ENCODE measurements at places on chromosomes 5 and 9.

GRCh38 chr5:34005681-34006080 lies 2.2 kb downstream of the AMACR start:
- no peak for DNase-seq

DNA sequence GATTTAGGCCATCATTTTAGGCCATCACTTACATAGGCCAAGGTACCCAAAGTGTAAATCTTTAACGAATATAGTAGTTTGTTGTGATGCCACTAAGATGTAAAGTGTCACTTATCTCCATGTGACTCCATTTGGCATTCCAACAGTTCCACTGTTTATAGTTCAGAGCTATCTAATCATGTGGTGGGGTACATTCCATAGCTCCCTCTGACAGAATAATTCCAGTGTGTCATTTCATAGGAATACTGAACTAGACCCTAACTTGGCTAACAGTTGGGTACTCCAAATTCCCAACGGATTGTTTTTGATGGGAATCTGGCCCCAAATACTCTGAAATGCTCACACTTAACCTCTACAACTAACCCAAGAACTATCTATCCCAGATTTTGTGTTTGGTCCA lies 76.7 kb upstream of the FST start:
- no peak for DNase-seq

DNA sequence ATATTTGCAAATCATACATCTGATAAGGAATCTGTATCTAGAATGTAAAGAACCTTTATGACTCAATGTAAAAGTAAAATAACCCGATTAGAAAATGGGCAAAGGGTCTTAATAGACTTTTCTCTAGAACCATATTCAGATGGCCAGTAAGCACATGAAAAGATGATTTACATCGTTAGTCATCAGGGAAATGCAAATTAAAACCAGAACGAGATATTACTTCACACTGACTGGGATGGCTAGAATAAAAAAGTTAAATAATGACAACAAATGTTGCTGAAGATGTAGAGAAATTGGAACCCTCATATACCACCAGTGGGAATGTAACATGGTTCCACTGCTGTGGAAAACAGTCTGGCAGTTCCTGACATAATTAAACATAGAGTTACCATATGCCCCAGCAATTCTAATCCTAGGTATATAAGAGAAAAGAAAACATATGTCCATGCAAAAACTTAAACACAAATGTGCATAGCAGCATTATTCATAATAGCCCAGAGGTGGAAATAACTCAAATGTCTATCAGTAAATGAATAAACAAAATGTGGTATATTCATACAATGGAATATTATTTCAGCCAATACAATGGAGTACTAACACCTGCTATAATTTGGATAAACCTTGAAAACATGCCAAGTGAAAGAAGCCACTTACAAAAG lies 100.4 kb upstream of the MAMDC2 start:
- DNase-seq = no peak

GRCh38 chr5:121158451-121158850 lies 693.2 kb upstream of the FTMT start:
- DNase-seq = no peak

DNA sequence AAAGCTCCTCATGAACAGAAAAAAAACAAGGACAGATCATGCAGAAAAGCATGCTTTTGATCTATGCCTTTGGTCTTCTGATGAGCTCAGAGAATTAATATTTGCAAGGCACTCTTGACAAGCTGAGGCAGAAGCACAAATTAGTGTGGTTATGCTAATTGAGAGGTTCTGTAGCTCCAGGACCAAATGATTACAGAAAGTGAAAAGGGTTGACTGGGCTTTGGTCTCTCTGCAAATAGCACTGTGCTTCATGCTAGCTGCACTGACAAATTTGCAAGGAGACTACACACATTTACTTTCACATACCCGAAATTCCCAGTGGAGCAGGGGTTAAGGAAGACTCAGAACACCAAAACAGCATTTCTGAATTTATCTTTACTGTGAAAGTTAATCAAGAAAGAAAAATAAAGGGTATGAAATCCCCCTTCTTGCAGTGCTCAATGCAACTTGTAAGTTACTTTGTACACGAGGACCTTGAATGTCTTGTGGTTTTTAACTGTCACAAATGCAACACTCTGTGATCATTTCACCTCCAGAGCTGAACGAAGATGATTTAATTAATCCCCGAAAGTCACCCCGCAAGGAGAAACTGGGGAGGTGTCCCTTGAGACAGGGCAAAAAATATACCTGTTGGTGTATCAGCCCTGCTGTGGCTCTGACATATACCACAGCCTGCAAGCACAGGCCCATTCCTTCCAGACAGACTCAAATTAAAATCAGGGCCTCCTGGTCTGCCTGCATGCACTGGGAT lies 11.9 kb downstream of the RAPGEF1 start:
- DNase-seq = no peak

DNA sequence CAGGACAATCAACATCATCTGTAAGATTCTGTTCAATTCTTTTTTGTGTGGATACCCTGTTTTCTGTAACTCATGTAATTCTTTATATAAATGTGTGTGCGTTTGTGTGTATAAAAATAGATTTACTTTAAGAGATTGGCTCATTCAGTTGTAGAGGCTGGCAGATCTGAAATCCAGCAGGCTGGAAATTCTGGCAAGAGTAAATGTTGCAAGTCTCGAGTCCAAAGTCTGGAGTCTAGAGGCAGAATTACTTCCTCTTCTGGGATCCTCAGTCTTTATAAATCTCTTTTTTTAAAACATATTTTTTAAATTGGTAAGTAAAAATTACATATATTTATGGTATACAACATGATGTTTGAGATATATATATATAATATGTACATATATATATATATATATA lies 202.1 kb upstream of the TMEM161B start:
- DNase-seq = no peak

DNA sequence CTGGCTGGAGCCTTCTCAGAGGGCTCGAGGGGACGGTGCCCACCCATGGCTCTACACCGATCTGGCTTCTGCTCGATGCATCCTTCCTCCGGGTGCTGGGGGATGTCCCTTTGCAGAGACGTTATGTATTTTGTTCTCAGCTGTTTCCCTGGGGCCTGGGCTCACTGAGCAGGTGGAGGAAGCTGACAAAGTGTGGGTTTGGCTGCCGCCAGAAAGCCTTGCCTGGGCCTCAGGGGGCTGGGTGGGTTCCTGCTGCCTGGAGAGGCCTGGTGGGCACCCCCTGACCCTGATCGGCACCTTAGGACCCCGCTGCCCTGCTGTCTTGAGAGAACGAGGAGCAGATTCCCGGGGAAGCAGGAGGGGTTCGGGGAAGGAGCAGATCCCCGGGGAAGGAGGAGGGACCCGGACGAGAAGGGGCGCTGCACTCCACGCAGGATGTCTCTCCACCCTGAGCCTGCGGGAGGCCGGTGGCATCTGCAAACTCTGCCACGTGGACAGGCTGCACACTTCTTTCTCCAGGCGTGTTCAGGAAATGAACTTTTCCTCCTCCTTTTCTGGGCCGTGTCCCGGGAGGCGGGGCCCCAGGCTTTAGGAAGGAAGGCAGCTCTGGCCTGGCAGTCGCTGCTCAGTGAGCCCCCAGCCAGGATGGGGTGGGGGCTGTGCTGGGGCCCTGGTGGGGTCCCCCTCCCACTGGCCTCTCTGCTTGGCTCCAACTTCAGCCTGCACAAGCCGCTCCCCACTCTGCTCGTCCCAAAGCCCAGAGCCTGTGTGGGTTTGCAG lies 148.9 kb downstream of the RXRA start:
- DNase-seq = peak; percentile 19

DNA sequence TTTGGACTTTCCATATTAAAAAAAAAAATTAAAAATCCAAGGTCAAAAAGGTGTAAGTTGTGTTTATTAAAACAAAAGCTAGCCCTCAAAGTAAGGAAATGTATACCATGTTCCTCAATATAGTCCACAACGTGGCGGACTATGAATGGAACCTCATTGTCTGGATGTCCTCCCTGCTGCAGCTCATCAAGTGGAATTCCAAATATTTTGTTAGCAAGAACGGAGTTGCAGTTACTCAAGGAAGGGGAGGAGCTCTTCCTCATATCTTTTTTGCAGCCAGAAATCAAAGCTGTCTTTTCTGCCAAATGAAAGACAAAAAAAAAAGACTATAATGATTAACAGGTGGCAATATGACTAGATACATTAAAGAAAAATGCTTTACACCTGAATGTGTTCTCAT lies 14.0 kb downstream of the FAM13B start:
- DNase-seq = no peak

DNA sequence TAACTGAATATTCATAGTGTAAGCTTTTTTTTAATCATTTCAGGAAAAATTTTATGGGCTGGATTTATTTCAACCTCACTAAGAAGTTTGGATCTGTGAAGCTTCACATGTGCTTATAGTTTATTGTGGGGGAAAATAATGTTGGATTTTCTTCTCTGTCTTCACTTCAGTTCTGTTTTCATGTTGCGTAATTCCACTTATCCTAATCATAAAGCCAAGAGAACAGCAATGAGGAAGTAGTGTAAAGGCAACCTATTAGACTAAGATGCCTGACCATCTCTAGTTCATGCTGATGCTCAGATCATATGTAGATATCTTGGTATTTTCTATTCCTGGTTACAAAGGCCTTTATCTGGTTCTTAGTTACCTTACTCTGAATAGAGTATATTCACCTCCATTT lies 50.0 kb downstream of the CD180 start:
- DNase-seq = no peak

- DNase-seq = no peak
Observed at GRCh38 chr5:169918228-169918627, 62.1 kb downstream of the INSYN2B start.

DNA sequence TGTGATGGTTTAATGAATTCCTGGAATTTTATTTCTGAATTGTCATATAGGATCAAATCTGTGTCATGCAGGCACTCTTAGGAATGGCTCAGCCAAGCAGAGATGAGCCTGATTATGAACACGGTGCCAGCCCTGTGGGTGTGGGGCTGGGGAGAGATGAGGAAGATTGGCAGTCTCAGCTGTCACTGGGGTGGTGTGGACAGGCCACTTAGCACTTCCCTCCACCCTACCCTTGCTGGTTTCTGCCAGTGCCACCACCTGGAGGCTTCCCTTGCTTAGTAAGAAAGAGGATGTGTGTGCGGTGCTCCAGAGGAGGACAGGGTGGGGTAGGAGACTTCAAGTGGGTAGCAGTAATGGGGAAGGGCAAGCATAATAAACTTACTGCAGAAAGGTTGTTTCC lies 226.6 kb downstream of the CD180 start:
- DNase-seq = no peak

GRCh38 chr9:116409129-116409528 lies 255.5 kb downstream of the PAPPA start:
- DNase-seq = no peak

Measured in pulmonary artery endothelial cell (primary cell).